ENCODE measurements at places on chromosomes 2 and 18.

GRCh38 chr2:219279916-219280516 lies 850 bp downstream of the DNAJB2 start:
- no peak for DNase-seq

- DNase-seq: no peak
Observed at GRCh38 chr2:6832596-6833299, 33.0 kb downstream of the CMPK2 start.

DNA sequence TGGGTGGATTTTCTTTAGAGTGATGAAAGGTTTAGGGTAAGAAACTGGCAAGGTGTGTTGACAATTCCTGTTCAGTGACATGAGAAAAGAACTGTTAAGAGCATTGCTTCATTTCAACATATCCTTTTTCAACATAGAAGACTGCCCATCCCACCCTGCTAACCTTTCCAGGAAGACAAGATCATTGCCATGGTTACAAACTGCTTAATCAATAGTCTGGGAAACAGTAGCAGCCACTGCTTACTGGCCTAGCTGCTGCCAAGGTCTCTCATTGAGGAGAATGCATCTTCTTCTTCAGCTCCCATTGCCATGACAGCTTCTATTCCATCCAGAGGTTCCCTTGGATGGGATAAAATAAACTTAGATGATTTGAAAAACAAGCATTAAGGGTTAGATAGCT lies 212.1 kb downstream of the LRRTM1 start:
- DNase-seq: no peak

DNA sequence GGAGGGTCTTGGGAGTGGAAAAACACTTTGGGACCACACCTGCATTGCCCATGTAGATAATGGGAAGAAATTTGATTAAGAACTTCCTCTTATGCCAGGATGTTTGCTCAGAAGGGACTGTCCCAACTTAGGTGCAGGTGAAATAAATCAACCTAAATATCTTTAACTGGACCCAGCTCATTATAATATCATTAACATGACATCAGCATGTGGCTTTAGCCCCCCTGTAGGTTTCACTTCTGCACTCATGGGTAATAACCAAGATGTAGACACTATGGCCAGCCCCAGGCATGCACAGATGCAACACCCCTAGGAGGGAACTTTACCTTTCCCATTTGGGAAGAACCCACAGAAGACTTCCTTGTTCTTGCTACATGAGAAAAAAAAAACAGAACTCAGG lies 227.4 kb upstream of the ZNF804A start:
- no peak for DNase-seq

- no peak for DNase-seq
Observed at GRCh38 chr2:42566025-42566424, 2.4 kb upstream of the MTA3 start.

- DNase-seq: no peak
Observed at GRCh38 chr2:235740821-235741220, 247.0 kb downstream of the AGAP1 start.

GRCh38 chr2:109396202-109397180 lies 217.3 kb downstream of the SEPTIN10 start:
- DNase-seq: no peak

GRCh38 chr2:217992061-217992460 lies 10.7 kb downstream of the TNS1 start:
- no peak for DNase-seq

GRCh38 chr18:50289108-50289443 lies 1.6 kb upstream of the CXXC1 start:
- DNase-seq: no peak
